Stimulated activated CD8-positive, alpha-beta memory T cell treated with anti-CD3 and anti-CD28 coated beads, Interleukin-15, amount 100 ng/mL, for 48 hours (primary cell): ENCODE measurements at places on chromosomes 6 and 20.

GRCh38 chr6:39964094-39964493, 29.8 kb upstream of the MOCS1 start:
- DNase-seq = no peak

DNA sequence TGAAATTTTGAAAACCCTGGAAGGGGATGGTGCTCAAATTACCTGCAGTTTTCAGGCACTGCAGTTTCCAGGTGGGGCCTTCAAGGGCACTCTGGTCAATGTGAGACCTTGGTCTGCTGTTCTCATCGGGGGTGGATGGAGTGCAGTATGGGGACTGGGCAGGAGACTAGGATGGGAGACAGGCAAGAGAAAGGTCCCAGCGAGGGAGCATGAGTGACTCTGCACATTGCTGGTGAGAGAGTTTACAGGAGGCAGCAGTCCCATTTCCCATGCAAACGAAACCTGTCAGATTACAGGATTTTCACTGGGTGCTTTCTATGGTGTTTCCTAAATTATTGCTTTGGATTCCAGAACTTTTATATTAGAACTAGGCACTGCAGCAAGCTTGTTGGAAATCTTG, 73.5 kb upstream of the DTNBP1 start:
- no peak for DNase-seq

GRCh38 chr20:3436864-3437574, 29.6 kb upstream of the DNAAF9 start:
- DNase-seq = no peak

DNA sequence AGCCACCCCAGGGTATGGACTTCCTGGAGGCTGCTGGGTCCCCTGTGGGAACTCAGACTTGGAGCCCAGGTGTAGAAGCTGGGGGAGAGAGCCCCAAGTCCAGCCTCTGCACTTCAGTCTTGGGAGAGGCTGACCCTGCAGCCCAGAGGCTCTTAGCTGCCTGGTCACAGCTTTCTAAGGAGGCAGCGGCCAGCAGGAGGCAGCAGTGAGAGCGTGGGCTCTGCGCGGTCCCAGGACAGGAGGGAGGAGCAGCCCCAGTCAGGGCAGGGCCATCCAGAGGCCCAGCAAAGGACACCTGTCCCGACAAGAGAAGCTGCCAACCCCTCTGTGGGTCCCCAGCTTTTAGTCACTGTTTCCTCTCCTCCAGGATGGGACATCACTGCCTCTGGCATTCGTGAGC, 9.4 kb downstream of the TREML2 start:
- no peak for DNase-seq

DNA sequence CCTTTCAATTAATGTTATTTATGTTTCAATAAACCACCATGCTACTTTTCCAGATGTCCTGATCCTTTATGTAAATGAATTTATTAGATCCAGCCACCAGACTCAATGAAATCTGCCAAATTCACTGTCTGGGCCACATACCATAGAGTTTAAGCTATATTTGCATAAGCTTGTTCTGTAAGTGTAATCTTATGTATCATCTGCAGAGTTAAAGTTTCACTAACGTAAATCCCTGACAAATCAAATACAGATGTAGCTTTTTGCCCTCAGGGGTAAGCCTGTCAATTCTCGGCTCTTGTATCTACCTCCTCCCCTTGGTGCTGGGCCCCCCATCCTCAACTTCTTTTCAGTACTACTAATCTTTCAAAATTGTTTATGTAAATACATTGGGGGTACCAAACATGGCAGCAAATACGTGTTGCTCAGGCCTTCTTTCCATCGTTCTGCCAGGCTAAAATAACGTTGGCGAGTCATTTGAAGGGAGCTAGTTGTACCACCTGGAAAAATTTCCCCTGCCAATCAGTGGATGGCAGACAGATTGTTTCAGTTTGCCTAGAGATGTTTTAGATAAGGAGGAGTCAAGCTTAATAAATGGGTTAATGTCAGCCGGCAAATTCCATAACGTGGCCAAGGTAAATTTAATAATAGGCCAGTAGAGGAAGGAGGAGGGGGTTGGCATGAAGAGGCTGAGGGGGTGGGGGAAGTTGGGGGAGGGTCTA, 79.6 kb downstream of the RPS12 start:
- DNase-seq = no peak

GRCh38 chr6:37155394-37156312, 14.3 kb upstream of the PIM1 start:
- DNase-seq = peak; percentile 56

DNA sequence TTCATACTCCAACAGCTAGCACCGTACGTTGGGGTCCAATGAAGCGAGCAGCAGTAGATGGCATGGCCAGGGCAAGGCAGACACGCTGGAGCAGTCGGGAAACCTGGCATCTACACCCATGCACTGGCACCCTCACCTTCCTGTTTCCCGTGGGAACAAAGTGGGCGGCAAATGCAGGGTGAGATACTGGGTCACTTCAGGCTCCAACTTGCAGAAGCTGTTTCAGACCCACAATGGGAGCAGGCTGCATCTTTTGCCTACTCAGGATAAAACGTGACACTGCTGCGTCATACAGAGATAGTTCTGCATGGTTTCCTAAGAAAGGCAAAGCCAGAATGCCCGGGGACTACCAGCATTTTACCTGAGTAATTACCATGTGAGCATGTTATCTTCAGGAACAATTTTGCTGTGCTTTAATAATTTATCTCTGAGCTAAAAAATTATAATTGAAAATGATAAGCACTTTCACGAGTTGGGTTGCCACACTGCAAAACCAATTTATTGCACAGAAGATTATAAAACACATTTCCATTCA, 10.9 kb upstream of the CD93 start:
- DNase-seq = no peak

GRCh38 chr6:92380803-92381601, 1038.4 kb downstream of the EPHA7 start:
- no peak for DNase-seq

DNA sequence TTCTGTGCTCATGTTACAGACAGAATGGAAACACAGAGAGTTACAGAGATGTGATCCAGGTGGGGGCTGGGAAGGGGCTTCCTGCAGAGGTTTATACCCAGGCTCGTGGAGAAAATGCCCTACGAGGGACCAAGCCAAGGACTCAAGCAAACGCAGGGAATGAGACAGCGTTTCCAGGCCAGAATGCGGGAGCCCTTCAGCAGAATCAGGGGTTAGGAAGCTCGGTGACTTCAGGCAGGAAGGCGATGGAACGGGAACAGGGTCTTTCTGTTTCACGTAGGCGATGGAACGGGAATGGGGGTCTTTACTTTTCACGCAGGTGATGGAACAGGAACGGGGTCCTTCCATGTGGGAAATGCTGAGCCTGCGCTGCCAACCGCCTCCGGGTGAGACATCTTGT, 82.6 kb downstream of the THBS2 start:
- no peak for DNase-seq

DNA sequence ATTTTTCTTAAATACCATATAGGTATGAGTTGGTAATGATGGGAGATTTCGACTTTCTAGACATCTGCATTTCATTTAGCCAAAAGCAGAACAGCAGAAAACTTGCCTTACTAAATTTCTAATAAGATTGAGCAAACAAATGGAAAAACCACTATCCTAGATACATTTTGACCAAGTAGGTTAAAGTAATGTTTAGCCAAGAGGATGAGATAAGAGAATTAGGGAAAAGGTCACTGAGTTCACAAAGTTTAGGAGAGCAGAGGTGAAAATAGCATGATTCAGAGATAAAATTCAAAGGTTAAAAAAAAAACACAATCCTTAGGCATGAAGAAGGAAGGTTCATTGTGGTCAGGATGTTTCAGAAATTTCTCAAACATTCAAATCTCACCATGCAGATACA, 450.3 kb downstream of the CD83 start:
- no peak for DNase-seq

GRCh38 chr6:16691324-16691723, 69.9 kb downstream of the ATXN1 start:
- no peak for DNase-seq

DNA sequence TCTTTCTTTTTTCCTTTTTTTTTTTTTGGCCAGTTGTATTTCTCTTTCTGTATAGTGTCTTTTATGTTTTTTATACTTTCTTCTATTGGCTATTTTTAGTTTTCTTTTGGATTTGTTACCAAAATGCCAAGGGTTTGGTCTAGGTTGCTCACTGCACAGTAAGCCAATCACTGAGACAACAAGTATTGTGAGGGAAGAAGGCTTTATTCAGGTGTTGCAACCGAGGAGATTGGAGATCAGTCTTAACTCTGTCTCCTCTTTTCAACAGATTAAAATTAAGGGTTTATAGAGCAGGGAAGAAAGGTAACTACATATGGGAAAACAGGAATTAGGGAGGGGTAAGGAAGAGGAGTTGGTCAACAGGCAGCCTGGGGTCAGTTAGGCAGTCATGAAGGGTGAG, 10.1 kb upstream of the TRIM26 start:
- no peak for DNase-seq

- no peak for DNase-seq
Measured at GRCh38 chr20:47574616-47575364, 73.1 kb downstream of the NCOA3 start.

GRCh38 chr20:18628330-18628920, 40.6 kb downstream of the DTD1 start:
- no peak for DNase-seq

- DNase-seq = no peak
Measured at GRCh38 chr6:90787446-90787845, 200.6 kb upstream of the MAP3K7 start.

DNA sequence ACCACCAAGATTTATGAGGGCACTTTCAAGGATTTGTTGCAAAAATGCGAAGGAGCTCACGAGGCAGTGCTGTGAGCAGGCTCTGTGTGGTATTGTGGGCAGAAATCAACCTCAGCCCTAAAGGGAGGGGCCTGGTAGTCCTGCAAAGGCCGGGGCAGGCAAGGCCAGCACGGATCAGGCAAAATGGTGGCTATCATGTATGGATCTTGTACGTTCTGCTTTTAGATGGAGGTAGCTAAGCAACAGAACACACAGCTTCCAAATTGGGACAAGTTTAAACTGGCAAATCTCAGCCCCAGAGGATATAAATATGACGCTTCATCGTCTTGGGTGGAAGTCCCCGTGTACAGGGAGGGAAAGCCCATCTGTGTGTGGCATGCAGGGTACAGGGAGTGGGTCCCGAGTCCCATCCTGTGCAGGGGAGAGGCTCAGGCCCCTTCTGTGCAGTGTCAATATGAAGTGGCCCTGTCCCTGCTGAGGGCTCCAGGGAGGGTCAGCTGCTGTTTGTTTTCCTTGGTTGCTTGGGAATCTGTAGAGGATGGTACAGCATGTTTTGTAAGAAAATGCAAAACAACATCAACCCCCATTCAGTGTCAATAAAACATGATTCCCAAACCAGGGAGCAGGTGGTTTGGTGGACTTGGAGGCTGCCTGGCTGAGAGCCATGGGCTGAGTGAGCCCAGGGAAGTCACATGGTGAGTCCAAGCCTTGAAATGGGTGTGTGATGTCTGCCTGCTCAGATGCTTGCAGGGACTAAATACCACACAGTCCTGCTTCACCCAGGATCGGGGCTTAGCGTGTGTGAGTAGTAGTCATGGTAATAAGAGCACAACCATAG, 113.0 kb downstream of the SYCP2 start:
- no peak for DNase-seq

DNA sequence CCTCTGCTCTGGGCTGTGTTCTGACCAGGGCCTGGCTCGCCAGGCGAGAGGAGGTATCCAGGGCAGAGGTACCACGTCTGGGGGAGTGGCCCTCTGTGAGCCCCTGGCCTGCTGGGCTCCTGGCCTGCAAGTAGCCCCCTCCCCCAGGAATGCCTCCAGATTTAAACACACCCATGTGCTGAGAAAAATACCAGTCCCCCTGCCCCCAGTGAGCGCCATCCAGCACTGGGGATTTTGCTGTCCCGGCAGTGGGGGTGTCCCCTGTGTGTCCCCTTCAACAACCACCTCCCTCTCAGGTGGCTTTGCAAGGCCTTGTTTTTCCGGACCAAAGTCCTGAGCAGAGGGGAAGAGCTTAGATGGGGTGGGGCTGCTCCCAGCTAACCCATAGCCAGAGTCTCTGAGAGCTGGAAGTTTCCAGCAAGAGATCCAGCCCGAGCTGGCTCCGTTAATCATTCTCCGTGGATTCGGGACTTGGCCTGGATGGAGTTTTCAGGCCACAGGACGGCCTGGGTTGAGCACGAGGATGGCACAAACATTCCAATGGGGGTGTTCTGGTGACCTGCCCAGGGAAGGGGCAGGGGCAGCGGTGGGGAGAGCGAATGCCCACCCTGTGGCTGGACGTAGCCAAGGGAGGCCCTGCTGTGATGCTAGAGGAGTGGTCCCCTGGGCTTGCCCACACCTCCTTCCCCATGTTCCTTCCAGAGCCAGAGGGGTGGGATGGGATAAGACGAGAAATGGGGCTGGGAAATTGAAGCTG, 29.0 kb downstream of the PCK1 start:
- no peak for DNase-seq

DNA sequence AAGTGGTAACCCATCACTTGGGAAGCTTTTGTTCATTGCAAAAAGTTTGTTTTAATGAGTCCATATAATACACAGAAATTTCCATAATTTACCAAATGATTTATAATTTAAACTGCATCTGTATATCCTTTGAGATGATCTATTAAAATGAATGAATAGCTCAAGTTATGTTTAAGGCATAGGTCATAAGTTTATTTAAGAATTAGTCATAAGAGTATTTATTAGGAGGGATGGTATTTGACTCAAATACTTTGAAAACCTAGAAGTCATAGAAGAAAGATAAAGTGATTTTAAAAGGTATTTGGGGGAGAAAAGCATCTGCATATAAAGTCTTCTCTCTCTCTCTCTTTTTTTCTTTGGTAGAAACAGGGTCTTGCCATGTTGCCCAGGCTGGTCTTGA, 388.5 kb downstream of the CDKAL1 start:
- no peak for DNase-seq

GRCh38 chr6:84635081-84635761, 129.2 kb downstream of the TBX18 start:
- DNase-seq = no peak

DNA sequence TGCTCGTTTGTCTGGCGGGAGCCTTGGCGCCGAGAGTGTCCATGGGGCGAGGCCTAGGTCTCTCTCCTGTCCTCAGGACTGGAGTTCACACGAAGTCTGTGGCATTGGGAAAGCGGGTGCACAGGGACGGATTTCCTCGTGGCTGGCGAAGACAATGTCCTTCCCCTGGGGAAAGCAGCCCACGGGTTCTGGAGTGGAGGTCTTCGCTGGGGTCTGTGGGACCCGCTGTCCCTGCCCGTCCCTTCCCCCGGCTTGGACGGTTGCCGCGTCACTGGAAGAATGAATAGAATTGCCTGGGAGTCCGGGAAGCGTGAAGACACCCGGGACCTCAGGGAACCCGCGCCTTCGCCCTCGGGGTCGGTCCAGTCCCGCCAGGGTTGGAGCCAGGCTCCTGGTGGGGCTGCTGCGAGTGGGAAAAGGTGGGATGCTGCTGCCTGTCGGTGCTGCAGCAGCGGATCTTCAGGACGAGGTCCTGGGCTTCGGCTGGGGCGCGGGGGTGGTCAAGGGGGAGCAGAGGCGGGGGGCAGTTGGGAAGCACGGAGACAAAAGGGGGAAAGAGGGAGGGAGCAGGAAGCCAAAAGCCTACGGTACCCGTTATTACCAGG, 441.8 kb upstream of the DEFB115 start:
- no peak for DNase-seq

GRCh38 chr20:60306105-60306504, 347.9 kb downstream of the CDH26 start:
- DNase-seq = no peak

GRCh38 chr6:15439410-15440025, 193.6 kb downstream of the JARID2 start:
- DNase-seq = no peak

GRCh38 chr6:166490671-166491500, 95.6 kb downstream of the RAMACL start:
- no peak for DNase-seq

- DNase-seq = no peak
Measured at GRCh38 chr6:102619585-102619984, 1226.1 kb downstream of the GRIK2 start.
